ENCODE measurements at places on chromosomes 6 and 20.
A peak's percentile ranks its signal among the peaks of the same experiment; 100 is the strongest.

- DNase-seq, result no peak
Measured at GRCh38 chr6:165999279-165999678, 168.4 kb downstream of the TBXT start.

- no peak for DNase-seq
Measured at GRCh38 chr6:134795691-134796090, 154.2 kb downstream of the ALDH8A1 start.

DNA sequence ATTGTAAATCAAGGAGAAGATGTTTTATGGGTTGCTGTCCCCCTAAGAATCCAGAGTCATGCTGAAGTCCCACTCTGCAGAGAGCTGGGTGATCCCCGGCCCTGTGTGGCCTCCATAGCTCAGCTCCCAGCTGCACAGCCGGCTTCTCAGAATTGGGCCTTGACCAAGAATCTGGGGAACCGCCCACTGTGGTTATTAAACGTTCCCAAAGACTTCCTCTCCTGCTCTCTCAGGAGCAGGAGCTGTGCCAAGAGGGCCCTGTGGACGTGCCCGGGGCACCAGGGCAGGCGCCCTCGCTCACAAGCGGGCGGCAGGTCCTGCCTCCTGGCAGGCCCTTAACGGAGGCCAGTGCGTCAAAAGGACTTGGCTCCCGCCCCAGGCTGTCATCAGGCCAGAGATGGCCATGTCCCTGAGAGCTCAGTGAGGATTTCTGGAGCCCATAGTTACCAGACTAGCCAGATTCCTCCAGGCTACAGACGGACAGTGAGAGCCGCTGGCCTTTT, 30.4 kb downstream of the ZC3H12D start:
- no peak for DNase-seq

- no peak for DNase-seq
Measured at GRCh38 chr6:15340775-15341174, 94.9 kb downstream of the JARID2 start.

DNA sequence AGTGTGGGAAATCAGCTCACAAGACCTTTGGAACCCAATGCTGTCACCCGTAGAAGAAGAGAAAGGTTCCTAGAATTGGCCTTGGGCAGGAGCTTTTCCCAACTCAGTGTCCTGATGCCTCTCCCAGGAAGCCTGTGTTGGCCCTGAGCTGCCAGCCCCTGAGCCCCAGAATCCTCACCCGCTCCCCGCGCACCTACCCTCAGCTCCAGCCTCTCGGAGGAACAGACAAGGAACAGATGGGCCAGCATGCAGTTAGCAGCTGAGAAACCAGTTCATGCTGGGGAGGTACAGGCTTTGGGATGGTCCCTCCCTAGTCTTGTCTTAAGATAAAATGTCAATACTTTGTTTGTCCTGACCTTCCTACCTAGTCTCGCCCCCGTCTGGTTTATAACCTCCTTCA, 121.9 kb upstream of the CDH4 start:
- no peak for DNase-seq

DNA sequence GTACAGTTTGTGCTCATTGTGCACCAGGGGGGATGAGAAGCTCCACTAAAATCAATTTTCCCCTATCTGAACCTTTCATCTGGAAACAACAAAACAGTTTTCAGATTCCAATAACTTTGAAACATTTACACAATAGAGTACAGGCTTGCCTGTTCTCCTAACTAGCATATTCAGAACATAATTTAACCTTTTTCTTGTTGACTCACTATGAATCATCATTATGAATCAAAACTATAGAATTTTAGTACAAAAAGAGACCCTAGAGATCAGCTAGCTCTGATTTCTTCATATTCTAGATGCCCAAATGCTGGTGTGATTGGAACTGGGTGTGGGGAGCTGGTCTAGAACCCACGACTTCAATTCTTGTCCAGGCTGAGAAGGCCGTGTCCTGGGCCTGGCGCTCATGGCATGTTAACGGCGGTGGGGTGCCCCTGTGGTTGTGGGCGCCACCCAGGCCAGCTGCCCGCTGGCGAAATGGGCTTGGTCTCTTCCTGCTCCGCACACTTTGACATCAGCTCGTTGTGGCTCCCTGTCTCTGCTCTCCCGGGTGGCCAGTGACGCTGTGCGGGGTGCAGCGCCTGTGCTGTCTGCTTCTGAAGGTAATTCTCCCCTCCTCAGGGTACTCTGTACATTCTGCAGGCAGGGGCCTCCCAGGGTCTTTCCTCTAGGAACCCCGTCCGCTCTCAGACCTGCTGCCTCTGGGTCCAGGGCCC, 29.9 kb upstream of the AGPAT4 start:
- no peak for DNase-seq

- no peak for DNase-seq
Measured at GRCh38 chr20:47370850-47371782, 14.6 kb upstream of the ZMYND8 start.

- DNase-seq, result no peak
Measured at GRCh38 chr20:63522091-63522868, 1.7 kb downstream of the PPDPF start.

- no peak for DNase-seq
Measured at GRCh38 chr6:78089531-78089930, 436.7 kb downstream of the MEI4 start.

DNA sequence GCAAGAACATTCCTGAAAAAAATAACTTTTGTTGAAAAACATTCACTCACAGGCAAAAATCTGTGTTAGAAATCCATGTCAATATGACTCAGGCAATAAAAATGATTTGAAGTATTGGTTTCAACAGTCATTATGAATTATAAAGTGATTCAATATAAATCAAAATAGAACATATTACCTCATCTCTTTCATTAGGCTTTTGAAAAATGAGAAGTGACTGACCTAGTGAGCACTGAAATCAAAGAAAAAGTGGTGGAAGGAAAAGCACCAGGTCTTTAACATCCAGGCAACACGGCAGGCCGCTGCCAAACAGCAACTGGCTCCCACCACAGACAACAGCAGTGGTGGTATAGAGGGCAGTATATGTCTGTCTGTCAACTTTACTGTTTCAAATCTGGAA, 68.9 kb downstream of the MAN1A1 start:
- no peak for DNase-seq

DNA sequence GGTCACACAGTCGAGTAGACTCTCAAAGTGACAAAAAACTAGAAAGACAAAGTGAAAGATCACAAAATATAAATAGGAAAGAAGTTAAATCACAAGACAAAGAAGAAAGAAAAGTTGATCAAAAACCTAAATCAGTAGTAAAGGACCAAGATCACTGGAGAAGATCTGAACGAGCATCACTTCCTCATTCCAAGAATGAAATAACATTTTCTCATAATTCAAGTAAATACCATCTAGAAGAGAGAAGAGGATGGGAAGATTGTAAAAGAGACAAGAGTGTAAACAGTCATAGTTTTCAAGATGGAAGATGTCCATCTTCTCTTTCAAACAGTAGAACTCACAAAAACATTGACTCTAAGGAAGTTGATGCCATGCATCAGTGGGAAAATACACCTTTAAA, 31.6 kb upstream of the GJA10 start:
- no peak for DNase-seq

GRCh38 chr20:46204594-46205186, 86.6 kb downstream of the CD40 start:
- DNase-seq, result no peak

GRCh38 chr6:130116273-130116672, 97.9 kb downstream of the L3MBTL3 start:
- DNase-seq, result no peak

DNA sequence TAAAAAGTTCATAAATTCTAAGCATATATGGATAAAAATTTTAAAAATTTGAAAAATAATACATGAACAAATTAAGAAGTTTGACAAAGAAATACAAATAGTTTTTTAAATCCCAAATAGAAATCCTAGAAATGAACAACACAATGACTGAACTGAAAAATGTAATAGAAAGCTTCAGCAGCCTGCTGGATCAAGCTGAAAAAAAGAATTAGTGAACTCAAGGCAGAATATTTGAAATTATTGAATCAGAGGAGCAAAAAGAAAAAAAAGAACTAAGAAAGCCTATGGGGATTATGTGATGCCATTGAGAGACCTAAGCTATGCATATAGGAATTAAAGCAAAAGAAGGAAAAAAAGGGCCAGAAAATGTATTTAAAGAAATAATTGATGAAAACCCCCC, 39.9 kb upstream of the TFB1M start:
- DNase-seq, result no peak

DNA sequence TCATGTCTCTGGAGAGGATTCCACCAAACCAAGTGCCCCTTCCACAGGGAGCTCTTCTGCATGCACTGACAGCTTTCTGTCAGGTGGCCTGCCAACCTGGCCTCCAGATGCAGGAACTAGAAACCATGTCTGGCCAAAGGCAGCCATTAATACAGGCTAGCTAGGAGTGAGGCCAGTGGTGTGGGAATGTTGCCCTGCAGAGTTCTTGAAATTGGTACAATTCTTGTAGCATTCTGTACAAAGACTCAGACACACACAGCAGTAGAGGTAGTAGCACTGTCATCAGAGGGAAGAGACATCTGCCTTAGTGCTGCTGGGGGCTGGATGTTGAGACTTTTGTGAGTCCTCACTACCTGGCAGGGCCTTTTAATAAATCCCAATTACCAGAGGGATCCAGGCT, 48.8 kb downstream of the RNF24 start:
- no peak for DNase-seq

DNA sequence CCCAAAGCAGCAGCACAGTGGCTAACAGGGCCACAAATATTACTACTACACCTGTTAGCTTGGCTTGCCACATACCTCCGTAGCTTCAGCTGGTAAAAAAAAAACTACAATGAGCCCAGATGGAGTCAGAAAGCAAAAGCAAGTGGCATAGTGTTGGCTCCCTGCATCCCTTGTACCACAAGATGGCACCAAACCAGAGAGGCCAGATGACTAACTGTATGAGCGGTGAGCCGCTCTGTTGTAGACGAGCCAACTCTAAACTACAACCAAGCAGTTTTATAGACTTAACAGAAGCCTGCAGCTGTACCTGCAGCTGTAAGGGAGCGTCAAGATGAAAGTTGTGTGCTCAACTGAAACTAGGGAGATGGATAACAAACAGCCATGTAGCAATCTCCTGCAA, 84.5 kb upstream of the MCHR2 start:
- DNase-seq, result no peak

DNA sequence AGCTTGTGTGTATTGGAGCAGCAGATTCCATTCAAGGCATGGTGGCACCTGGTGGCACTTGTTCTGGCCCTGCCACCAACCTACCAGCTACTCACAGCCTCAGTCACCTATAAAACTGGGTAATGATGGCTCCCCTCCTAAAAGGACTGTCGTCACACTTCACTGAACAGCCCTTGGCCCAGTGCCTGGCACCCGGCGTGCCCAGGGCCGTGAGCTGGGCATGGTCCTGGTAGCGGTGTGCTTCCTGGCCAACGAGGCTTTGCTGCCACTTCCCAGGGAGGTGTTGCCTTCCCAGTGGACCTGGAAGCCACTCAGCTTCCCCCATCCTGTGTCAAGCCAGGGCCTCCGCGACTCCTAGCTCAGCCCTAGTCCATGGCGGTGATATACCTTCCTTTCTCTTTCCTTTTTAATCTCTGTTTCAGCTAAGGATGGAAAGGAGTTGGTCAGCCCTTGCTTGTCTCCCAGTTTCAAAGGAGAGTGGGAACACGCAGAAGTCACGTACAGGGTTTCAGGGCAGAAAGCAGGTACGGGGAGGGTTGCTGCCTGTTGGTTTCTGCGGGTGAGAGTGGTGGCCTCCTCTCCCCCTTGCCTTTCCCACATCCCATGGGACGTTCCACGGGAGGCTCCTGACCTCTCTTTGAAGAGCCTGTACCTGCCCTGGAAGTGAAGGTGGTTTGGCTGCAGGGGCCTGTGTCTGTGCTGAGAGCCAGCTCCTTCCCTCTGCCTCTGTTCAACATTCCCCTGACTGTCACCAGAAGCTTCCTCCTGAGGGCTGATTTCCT, 25.5 kb downstream of the ENTPD6 start:
- no peak for DNase-seq

DNA sequence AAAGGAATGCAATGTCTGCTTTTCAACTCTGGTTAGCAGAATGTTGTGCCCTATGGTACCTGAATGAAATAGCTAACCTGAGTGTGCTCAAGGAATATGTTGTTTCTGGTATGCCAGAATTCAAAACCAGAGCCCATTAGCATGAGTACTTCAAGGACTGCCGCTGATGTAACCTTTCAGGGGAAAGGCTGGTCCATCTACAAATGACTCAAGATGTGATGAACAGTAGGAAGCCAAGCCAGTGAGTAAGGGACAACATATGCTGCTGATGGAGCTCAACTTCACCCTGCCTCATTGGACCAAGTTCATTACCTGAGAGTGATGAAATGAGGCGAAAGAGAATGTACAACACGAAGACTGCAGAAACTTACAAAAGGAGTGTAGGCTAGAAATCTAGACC, 95.7 kb upstream of the BMP2 start:
- no peak for DNase-seq

GRCh38 chr6:25485821-25486534, 166.0 kb upstream of the SCGN start:
- DNase-seq, result no peak

- DNase-seq, result no peak
Measured at GRCh38 chr6:154402081-154402780, 45.6 kb upstream of the IPCEF1 start.

- DNase-seq, result no peak
Measured at GRCh38 chr6:17427062-17427461, 33.7 kb downstream of the CAP2 start.

DNA sequence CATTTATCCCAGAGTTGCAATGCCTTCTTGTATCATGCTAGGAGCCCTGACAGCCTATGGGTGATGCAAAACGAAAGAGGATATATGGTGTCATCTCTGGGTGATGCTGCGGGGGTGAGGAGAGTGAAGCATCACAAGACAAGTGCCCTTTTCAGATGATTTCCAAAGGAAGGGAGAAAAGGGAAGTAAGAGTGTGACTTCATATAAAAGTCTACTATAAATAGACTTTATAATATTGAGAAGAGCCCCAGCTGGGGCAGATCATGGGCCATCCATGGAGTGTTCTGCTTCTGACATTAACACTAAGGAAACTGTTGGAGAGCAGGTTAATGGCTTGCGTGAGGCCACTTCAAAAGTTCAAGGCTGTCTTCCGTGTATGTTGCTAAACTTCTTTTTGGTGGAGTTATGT, 4.4 kb downstream of the CD83 start:
- DNase-seq, result no peak

GRCh38 chr20:34215711-34216381, 25.4 kb upstream of the ASIP start:
- DNase-seq, result peak; percentile 54

GRCh38 chr20:32737371-32738223, 5.7 kb downstream of the COMMD7 start:
- no peak for DNase-seq

GRCh38 chr6:70282312-70282918, 20.5 kb downstream of the COL9A1 start:
- DNase-seq, result no peak

- DNase-seq, result no peak
Measured at GRCh38 chr6:11902527-11902926, 109.6 kb upstream of the HIVEP1 start.

- DNase-seq, result no peak
Measured at GRCh38 chr6:161246725-161247124, 27.1 kb downstream of the AGPAT4 start.

- no peak for DNase-seq
Measured at GRCh38 chr20:35363190-35363589, 48.6 kb downstream of the UQCC1 start.
